Mucosa of descending colon (tissue), 3 donors: ENCODE measurements at places on chromosomes 11 and 22. TPM values are rescaled to one million over a fixed set of nuclear protein-coding genes. Genes with fewer than 3 reads are reported as not detected.

BAIAP2L2 gene
- 63.7 TPM for total RNA-seq

TRIM49C gene
- not detected for total RNA-seq

DNA sequence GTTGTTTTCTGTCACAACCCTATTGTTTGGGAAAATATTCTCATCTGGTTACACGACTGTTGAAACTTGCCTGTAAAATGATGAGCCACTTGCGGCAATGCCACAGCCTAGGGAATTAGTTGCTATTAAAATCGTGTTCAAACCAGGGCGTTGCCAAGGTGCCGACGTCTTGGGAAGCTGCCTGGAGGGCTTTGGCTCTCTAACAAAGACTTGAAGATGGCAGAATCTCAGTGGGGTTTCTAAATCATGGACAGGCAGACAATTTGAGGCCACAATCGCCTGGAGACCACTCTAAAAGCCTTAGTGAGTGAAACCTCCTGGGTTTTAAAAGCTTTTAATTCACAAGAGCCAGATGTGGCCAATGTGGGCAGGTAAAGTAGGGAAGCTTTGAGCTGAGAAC, 117.2 kb upstream of the BMAL1 start:
- no peak for DNase-seq

- DNase-seq: no peak
These were observed 101.2 kb upstream of the HSD17B12 start for GRCh38 chr11:43579171-43579918.

DNA sequence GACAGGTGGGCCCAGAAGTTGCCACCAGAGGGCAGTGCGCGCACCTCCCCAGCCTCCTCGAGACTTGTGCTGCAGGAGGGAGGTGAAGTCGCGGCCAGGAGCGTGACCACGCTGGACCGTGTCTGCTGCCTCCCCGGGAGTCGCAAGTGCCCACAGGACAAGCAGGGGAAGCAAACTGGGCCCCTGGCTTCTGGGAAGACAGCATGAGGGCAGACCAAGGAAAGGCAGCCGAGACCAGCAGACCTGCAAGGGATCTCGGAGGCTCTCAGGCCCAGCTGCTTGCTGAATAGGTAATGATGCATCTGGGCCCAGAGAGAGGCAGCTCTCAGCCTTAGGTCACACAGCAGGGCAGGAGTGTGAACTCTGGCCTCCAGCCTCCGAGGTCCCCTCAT, 17.0 kb upstream of the IL2RB start:
- DNase-seq: peak; percentile 95

DNA sequence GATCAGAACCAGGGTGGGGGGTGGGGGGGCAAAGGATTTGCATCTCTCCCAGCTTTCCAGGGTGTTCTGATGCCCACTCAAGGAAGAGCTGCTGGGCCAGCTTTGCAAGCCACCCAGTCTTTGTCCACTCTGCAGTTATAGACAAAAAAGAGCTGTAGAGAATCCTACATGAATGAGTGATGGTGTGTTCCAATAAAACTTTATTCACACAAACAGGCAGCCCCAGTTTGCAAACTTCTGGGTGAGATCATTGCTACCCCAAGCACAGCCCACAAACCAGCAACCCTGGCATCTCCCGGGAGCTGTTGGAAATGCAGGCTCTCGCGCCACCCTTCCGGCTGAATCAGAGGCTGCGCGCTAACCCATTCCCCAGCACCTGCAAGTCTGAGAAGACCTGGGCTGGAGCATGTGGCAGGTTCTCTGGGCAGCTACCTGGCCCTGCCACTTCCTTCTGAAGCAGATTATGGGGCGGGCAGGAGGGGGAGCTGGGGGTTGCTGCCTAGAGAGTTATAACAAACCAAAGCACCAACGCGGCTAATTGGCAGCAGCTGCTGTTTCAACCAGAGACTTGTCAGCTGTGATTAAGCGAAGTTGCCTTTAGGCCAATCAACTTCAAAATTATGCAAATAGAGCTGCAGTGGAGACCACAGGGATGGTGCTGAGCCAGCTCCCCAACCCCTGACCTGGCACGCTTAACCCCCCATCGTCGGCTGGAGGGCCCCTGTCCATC, 3.8 kb upstream of the SHISAL1 start:
- DNase-seq: no peak

DNA sequence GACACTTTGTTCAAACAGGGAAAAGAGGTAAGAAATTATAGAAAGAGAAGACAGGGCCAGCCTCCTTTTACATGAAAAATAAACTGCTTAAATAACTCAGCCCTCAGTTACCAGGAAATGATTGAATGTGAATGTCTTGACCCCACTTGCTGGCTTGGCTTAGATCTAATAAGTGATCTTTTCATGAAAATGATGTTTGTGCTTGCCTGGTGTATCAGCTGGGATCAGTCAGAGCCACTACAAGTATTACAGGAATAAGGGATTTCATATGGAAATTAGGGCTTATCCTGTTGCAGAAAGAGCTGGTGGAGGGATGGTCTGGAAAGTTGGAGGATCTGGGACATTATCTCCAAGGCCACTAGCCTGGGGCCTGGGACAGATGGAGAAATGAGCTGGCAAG, 51.8 kb downstream of the COMMD9 start:
- no peak for DNase-seq

GRCh38 chr11:86551288-86552092, 120.9 kb downstream of the ME3 start:
- DNase-seq: no peak

POLR2F gene
- total RNA-seq: 61.3 TPM

EXT2 gene
- total RNA-seq: 57.2 TPM

GRCh38 chr11:96763244-96763643, 373.4 kb downstream of the JRKL start:
- no peak for DNase-seq

DNA sequence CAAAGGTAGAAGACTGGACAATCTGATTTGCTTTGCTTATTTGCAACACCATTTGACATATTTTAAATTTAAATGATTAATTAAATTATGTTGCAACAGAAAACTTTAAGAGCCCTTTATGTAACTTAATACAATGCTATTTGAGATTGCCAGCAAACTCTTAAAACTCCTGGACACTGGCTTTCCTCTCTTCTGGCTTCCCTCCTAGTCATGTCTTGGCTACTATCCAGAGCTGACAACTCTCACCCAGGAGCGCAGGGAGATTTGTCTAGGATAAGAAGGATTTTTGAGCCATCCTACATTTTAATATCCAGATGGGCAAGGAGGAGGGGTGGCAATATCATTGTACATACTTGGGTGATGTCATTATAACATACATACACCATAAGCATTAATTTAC, 134.3 kb downstream of the ELP4 start:
- DNase-seq: no peak

DNA sequence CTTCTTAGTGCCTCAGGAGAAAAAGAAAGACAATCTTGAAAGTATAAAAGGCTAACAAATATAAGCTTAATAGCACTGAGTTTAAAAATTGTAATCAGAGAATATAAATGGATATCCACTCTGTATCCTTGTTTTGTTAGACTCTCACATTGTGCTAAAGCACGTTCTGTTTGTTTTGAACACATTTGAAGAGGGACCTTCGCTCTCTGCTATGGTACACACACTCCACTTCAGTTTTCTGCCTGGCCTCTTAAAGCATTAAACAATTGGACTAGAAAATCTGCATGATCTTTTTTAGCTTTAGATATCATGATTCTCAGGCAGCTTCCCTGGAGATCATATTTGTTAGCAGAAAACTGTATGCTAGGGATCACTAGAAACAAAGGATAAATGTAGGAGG, 40.3 kb upstream of the PGR start:
- DNase-seq: no peak

DNA sequence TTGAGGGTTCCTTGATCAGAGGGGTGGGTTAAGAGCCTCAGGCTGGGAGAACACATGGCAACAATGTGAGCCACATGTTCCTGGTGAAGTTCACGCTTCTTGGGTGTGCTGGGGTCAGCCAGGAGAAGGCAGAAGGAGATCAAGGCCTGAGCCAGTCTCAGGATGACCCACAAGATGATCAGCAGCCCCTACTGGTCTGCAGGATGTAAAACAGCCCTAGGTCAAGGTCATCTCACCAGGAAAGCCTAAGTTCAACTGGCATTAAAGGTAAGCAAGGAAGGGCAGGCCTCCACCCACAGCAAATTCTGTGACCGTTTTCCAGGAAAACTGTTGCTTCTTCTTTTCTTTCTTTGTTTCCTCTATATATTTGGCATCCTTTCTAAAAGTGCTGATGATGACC, 156.7 kb upstream of the KIRREL3 start:
- DNase-seq: no peak

FJX1 gene
- 1.7 TPM for total RNA-seq

DNA sequence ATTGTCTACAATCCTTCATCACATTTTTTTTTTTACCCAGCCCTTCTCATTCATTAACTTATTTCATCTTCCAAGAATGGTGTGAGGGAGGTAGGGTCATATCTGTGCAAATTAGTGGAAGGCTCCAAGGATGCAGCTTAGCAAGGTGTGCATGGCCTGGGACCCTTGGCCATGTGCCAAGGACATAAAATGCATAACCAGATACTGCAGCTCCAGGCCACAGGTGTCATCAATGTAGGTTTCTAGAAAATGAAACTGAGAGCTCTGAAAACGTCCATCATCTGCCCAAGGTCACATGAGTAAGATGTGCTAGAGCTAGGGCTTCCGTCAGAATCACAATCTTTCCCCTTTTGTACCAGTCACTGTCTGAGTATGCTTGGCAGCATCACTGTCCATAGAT, 29.8 kb downstream of the ANKK1 start:
- no peak for DNase-seq

DNA sequence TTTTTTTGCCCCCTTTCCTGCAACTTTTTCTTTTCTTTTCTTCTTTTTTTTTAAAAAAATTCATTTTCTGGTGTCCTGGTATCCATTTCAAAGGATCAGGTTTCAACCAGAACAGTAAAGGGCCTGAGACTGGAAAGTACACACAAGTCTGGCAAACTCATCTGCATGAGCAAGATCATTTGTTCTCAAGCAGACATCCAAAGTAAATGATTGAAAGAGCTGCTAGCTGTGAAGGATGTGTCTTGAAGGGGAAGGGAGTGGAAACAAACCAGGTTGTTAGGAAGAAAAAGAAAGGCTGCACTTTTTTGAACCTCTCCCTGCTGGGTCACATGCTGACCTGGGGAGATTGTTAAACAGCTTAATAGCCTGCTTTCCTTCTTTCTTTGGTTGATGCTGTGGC, 5.3 kb downstream of the YAP1 start:
- no peak for DNase-seq

DNA sequence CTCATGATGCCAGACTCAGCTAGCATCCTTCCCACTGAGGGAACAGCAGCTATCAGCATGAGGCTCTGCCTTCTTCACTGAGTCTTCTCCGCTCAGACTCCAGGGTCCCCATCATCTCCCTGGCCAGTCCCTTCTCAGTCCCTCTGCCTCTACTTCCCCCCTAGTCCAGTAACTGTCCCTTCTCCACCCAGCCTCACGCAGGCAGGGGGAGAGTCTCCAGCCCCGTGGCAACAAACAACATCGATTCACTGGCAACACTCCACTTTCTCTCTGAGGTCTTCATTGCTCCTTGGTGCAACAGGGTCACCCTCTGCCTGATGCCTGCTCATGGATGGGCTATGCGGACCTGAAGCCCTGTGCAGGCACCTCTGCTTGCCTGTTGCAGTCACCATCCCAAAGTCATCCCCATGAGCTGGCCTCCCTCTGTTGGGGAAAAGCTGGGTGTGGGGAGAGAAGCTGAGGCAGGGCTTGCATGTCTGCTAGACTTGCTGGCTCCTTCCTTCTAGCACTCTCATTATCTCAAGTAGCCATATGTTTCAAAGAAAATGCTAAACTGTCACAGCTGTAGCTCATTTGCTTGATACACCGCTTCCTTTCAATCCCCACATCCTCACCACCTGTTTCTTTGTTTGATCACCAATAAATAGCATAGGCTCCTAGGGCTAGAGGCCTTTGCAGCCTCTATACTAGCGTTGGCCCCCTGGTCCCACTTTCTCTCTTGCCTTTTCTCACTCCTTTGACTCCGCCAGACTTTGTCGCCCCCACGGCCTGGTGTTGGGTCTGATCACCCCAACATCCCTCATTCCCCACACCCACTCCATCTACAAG, 4.3 kb upstream of the BCR start:
- no peak for DNase-seq

DNA sequence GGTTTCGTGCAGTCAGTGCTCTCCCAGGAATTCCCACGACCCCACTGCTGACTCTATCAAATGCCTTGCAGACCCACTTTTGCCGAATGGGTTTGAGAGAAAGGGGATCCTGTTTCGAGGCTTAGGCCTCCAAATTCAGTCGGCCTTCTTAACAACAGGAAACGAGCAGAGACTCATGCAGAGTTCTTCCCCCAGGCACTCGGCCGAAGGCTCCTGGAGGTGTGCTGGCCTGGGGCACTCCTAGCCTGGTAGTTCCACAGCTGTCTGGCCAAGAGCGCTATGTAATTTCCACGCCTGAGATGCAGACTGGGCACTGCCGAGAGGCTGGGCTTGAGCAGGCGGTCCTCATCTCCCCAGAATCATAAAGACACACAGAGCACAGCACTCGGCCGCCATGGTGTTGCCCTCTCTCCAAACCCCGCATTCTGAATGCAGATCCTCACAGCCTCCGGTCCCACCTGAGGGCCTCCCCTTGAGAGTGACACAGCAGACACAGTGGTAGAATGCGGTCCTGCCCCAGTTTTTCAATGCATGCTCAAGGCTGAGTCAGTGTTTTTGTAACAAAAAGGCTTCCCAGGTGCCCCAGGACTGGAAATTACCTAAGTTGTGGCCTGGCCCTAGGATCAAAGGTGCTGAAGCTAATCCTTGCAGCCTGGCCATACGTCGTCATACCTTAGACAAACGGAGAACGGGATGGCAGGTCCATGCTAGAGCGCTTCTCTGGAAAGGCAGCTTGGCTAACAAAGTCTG, 30.2 kb upstream of the BID start:
- no peak for DNase-seq

GRCh38 chr11:61507962-61508861, at the start of gene LRRC10B:
Gene LRRC10B, plus strand, starts transcription at chr11:61508749. Its CDS starts 250 bp downstream, at chr11:61508999.
- DNase-seq: peak; percentile 90

DNA sequence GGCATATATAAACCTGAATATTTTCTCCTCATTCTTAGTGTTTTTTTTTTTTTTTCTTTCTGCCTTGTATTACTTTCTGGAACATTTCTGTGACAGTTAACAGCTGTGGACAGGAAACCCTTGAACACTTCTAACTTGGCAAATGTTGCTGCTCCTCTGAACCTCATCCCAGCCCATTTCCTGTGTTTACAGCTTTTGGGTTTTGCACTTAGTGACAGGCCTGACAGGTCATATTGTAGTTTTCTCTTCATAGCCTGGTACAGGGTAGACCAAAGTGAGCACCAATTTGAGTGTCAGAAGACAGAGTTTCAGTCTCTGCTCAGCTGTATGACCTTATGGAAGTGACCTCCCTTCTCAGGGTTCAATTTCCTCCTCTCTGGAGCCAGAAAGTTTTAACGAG, 91.6 kb downstream of the STIM1 start:
- peak; percentile 56 for DNase-seq

LGALS1 gene
- total RNA-seq: 376 TPM

GRCh38 chr11:109304159-109304558, 117.8 kb upstream of the C11orf87 start:
- DNase-seq: no peak

- DNase-seq: no peak
These were observed 252.1 kb upstream of the CCDC90B start for GRCh38 chr11:83538286-83538685.
